ENCODE measurements at places on chromosomes 6 and 20.

GRCh38 chr6:24581084-24581669 lies 64.8 kb downstream of the KIAA0319 start:
- DNase-seq, result peak; percentile 83

DNA sequence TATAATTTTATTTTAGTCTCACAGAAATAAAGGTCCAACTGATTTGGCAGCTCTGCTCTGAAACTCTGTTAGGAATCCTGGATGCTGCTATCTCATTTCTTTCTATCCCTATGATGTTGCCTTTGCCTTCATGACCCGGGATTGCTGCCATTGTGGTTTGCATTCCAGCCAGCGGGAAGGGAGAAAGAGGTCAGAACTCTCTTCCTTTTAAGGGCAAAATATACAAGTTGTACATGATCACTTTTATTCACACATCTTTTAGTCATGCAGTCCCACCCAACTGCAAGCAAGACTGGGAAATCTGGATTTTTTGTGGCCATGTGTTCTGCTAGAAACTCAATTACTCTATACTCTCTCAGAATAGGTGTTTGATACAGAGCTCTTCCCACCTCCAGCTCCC lies 263.1 kb upstream of the ZFP64 start:
- DNase-seq, result no peak

GRCh38 chr6:34027445-34027936 lies 118.4 kb downstream of the GRM4 start:
- DNase-seq, result peak; percentile 82

- DNase-seq, result no peak
Observed at GRCh38 chr20:39398656-39399055, 436.5 kb downstream of the DHX35 start.

DNA sequence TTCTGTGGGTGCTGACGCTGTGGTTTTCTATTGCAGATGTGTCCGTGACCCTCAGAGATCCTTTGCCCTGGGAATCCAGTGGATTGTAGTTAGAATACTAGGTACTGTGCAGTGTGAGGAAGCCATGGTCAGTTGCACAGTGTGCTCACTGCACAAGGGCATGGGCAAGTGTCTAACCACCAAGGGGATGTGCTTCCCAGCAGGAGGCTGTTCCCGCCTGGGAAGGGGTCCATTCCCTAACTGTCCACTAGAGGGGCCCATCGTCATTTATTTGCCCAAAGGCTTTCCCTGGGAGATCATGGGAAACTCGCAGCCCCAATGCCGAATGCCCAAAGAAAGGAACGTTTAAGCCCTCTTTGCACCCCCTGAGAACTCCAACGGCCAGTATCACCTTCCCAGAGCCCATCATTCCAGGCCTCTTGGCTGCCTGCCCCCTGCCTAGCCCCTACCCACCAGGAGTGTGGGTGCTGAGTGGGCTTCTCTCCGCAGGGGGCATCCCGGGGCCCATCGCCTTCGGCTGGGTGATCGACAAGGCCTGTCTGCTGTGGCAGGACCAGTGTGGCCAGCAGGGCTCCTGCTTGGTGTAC lies 26.2 kb downstream of the SLCO4A1 start:
- peak; percentile 83 for DNase-seq

DNA sequence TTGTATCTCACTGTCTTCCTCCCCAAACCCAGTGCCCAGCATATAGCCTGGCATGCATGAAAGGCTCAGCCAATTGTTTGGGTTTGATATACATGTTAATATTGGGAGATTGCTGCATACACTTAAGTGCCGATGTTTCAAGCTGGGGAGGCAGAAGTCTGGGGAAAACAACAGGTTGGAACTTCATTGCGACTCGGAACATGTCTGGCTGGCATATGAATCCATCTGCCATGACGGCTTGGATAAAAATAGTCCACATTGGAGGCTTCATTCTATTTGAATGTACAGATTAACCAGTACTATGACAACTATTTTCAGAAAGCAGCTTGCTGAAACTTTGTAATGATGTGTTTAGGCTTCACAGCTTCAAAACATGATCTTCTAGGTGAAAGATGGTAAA lies 261.0 kb downstream of the CDH26 start:
- DNase-seq, result no peak

DNA sequence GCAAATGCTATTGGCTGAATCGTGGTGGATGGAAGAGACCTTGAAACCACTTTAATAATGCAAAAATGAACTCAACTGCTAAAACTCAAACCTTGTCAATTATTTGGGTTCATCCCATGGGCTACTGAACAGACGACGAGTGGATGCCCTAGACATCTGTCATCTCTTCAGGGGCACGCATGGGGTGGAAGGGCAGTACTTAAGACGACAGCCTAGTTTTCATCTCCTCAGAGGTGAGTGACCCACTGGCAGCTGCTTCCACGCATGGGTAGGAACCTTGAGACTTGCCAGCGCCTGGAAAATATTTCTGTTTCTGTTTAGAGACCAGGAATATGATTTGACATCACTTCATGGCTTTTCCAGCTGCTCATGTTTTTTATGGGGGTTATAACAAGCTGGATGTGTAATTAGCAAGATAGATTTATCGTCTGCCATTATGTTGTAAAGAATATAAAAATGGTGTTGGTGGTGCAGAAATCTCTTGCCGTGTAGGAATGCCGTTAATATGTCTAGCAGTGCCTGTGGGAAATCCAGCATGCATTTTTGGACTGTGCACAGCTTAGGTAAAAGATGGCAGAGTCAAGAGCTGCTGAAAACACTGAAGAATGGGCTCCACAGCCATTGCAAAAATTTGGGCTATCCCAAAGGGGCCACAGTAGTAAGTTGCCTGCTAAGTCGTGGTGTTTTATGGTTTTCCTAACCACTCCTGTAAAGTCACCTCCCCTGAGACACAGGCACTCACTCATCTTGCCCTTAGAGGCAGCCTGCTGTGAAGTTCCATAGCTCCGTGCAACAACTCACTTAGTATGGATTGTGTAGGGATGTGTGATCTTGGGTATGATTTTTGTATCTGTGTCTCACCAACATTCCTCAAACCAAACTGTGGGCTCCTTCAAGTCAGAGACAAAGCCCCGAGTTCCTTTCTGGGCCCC lies 203.3 kb downstream of the EYA2 start:
- DNase-seq, result no peak
